Transverse colon (tissue), 4 donors: ENCODE measurements at places on chromosomes 6 and 20. TPM values are rescaled to one million over a fixed set of nuclear protein-coding genes. Genes with fewer than 3 reads are reported as not detected.

GSTA2 gene
- not detected for total RNA-seq

TMEM217 gene
- total RNA-seq, result 0.41 TPM

ADGRB3 gene
- 0.37 TPM for total RNA-seq

OTOR gene
- not detected for total RNA-seq

GRCh38 chr20:37207171-37207570 is 27.8 kb upstream of the MROH8 start:
- H3K4me1 ChIP-seq, result peaks cover under 1% of the 10 kb centered on the region
- no peak overlapping the region for H3K4me3 ChIP-seq
- H3K27ac ChIP-seq, result no peak overlapping the region

DNA sequence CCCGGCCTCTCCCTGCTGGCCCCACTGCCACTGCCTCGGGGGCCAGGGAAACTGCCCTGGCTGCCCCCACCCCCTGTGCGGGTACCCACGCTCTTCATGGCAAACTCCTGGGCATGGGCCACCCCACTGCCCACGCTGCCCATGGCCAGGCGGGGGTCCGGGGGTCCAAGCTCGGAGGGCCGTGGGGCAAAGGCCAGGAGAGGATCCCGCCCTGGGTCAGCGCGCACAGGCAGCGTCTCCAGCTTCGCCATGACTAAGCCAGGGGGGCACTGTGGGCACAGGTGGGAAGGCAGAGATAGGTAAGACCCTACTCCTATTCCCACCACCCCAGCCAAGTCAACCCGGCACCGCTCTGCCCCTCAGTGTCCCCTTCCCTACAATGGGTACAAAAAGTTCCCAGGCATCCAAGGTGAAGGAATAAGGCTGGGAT is 6.4 kb downstream of the LZTS3 start:
- no peak overlapping the region for H3K4me3 ChIP-seq
- no peaks in the 10 kb centered on the region for H3K4me1 ChIP-seq
- no peaks in the 10 kb centered on the region for H3K36me3 ChIP-seq
- no peak for DNase-seq

GRCh38 chr20:37526238-37526838 is 1.3 kb downstream of the BLCAP start:
- DNase-seq, result peak; percentile 33
- H3K27me3 ChIP-seq, result no peaks in the 10 kb centered on the region
- H3K4me3 ChIP-seq, result peak overlapping the region; percentile 96
- no peaks in the 10 kb centered on the region for H3K36me3 ChIP-seq
- peaks cover 57% of the 10 kb centered on the region for H3K4me1 ChIP-seq
- peak overlapping the region; percentile 93 for H3K27ac ChIP-seq

DNA sequence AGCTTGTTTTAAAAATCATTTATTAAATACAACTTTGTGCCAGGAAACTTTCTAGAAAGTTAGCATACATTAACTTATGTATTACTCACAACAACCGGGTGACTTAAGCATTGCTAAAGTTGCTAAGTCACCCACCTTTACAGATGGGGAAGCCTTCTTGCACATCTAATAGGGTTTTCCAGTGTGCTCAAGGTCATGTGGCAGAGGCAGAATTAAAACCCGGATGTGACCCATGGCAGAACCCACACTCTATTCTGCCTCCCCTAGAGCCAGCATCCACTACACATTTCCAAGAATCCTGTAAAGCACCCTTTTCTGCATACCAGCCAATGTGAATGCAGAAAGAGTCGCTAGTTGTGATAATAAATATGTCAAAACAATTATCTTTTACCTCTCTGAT is 13.4 kb downstream of the LINC00237 start:
- no peak overlapping the region for H3K27ac ChIP-seq
- no peak for DNase-seq
- no peaks in the 10 kb centered on the region for H3K36me3 ChIP-seq
- H3K27me3 ChIP-seq, result peaks cover 93% of the 10 kb centered on the region
- no peak overlapping the region for H3K4me3 ChIP-seq
